ENCODE measurements at places on chromosomes 7 and 10.

DNA sequence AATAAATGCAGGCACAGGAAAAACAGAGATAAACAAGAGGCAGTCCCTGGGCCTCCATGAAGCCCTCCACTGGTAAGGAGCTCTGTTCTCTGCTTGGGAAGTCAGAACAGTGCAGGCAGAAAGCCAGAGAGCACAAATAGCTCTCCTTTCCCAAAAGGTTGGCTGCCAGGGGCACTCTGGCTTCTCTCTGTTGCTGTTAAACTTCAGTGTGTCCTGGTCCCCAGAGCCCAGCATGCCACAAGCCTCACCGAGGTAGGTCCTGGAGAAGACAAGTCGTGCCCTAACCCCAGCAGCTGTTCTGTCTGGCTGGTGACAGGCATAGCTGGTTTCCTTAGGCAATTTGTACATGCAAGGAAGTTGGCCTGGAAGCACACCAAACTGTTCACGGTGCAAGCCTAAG is 17.3 kb downstream of the SLC16A12 start:
- no peak for DNase-seq

DNA sequence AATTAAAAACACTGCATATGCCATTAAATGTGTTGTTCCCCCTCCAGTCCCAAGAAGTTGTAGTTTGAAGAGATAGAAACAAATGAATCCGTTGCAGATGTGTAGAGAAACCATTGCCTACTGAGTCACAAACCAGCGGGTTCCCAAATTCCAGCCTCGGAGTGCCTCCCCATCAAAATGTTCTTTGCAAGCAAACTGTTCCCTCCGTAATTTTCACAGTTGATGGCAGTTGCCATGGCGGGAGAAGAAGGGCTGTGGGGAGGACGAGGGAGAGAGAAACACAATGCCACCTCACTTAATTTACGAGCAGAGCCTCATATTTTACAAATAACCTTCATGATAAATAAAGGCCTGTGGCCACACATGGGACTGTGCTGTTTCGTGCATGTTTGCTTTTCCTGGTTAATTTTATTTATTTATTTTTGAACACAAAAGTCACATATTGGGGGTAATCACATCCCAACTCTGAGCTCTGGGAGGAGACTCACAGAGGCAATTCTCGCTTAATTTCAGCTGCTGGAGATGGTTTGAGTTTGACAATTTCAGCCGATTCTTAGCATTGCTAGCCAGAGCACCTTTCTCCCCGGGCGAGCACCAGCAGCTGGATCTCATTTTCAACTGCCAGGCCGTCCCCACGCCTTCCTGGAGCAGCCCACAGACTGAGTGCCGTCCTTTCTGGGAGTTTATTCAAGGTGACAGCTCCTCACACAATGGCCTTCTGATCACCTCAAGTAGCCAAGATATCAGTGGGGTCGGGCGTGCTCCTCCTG is 1084.2 kb downstream of the KCNMA1 start:
- no peak for DNase-seq

- peak; percentile 22 for DNase-seq
These were observed 48.1 kb downstream of the CCNY start for GRCh38 chr10:35384265-35384868.

DNA sequence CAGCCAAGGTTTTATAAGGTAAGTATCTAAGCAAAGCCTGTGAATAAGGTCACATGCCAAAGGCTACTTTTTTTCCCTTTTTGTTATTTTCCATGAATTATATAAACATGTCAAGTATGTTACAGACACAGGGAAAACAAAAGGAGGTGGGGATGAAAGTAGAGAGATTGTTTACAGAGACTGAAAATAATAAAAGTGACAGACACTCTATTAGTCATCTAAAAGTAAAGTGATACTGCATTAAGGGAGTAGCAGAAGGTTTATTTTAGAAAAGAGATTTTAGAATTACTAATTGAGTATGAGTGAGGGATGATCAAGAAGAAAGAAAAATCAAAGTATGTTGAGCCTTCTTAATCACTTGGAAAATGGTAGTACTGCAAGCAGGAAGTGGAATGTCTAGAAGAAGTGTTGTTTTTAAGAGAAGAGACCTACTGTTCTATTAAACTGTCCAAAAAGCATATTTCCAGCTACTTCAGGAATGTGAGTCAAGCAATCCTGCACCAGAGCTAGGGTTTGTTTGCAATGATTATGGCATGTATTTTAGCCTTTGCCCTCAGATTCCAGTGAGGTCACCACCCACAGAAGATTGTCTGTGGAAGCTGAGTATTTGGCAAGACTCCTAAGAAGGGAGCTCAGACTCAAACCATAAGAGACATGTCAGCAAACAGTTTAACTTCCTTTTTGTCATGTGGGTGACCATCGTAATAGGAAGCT is 177.9 kb upstream of the PLXDC2 start:
- no peak for DNase-seq

- DNase-seq, result no peak
These were observed 116.6 kb upstream of the SAMD8 start for GRCh38 chr10:74994854-74995253.

DNA sequence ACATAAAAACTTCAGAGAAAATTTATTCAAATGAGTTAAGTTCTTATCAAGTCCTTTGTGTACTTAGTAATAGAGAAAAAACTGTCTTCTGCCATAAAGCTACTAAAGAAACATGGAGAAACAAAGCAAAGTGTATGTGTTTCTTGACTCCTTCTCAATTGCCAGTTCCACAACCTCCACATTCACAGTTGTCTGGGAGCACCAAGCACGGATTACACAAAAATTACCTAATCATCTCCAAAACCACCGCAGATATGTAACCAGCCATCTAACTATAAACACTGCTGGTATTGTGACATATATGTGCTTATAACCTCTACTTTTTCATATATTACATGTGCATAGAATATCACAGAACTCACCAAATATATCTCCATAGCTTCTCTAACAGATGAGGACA is 23.1 kb downstream of the MAGI2 start:
- no peak for DNase-seq

Measured in epithelial cell of prostate (primary cell).